ENCODE measurements at places on chromosomes 5 and 9.

- no peak for DNase-seq
These were observed 900 bp upstream of the HAVCR2 start for GRCh38 chr5:157109744-157110143.

DNA sequence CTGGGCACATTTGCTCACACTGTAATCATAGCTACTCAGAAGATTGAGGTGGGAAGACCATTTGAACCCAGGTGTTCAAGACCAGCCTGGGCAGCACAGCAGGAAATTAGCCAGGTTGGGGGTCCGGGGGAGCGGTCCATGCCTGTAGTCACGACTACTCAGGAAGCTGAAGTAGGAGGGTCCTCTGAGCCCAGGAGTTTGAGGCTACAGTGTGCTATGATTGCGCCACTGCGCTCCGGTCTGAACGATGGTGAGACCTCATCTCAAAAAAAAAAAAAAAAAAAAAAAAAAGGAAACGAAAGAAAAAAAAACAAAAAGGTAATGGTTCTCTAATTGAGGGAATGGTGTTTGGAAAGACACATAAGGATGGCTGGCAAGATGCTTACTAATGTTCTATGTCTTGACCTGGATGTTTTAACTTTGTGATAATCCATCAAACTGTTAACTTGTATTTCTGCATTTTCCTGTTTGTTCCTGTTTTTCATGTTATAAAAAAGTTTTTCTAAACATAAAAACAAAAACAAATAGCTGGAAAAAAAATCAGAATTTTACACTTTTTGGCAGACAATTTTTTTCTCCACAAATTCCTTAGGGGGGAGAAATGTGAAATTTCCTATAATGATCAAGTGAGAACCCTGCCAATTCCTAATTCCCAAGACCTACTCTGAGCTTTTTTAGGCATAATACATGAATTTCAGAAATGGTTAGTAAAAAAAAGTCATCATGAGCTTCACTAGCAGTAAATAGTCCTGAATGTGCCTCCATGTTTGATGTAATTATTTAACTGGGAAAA is 96.9 kb downstream of the DENND1A start:
- no peak for DNase-seq

DNA sequence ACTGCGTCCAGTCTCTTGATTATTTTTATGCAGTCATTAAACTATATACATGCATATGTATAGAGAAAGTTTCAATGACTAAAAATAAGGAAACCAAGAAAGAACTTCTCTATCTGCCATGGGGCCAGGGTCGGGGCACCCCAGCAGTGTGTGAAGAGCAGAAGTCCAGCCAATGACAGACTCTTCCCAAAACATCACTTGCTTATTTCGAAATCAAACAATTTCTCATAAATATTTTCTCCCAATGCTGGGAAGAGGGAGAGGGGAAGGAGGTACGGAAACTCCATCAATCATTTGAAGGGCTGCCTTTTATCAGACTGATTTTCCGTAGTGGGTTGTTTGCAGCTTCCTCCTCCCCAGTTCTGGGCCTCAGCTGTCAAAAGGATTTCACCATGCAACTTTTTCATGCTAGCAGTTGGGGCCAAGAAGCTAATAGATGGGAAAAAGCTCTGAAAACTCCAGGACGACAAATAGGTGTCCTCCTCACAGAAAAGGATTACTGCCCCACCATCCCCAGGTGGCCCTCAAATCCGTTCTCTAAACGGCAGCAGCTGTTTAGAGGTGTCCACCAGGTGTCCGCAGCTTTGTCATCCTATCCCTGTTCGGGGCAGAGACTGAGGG is 617 bp upstream of the FPGS start:
- DNase-seq, result no peak

- peak; percentile 16 for DNase-seq
These were observed 41.9 kb upstream of the RIC1 start for GRCh38 chr9:5587024-5587423.

- no peak for DNase-seq
These were observed 29.9 kb upstream of the MYOT start for GRCh38 chr5:137837491-137838394.
